ENCODE measurements at places on chromosomes 6 and 20.

GRCh38 chr20:11153819-11154218 lies 480.0 kb upstream of the JAG1 start:
- DNase-seq = no peak

DNA sequence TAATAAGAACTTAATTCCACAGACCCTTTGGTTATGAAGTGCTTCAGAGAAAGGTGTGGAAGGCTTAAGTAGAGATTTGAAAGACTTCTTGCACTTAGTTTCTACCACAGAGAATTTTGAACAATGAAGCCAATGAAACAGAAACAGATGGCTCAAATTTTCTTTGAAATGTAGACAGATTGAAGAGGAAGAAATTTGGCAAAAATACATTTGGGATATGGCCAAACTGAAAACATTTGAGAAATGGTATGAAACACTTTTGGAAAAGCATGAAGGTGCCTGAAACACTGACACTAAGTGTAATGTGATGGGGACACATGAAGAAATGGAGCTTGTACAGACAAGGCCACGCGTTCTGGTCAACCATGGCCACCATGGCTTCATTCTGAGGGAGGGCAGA lies 272.4 kb upstream of the EXOC2 start:
- DNase-seq = no peak

DNA sequence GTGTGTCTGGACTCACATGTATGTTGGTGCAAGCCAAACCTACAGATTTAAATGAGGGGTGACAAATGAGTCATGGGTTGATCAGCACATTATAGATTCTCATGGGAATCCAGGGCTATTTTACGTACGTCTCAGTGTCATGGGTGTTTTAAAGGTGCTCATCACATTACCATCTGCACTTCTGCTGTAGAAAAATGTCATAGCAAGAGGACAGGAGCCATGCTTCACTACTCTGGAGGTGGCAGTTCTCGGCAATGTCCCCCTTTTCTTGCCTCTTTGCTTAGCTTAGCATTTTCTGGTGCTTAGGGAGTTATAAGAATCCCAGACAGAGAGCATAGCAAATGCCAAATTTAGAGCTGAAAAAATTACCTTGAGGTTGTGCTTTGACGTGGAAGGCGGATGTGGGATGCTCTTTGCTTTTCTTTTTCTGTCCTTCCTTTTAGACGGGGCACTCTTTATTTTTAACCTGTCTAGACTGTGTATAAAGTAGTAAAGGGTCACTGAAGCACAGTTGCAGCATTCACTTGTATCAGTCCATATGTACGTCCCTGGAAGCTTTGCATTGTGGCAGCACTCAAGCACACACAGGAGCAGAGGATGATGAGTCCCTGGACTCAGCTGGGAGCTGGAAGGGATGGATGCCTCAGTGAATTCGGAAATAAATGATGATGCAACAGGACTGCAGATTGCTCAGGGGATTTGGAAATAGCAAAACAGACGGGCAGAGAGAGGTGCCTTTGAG lies 139.7 kb downstream of the SYNDIG1 start:
- DNase-seq = no peak

DNA sequence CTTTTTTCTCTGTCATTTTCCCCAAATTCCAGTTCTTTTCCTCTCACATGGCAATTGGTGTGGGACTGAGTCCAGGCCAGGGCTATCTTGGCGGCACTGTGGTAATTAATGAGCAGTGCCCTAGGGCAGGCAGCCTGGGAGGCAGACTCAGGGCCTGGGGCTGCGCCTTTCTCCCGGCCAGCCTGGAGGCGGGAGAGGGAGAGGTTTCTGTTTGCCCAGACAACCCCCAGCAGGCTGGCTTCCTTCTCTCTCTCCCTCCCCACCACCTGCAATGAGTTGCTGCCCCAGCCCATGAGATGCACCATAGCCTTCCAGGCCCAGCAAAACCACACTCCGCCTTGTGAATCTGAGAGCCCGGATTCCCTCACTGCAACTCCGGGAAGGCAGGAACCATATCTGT lies 15.1 kb upstream of the CCDC167 start:
- DNase-seq = no peak

DNA sequence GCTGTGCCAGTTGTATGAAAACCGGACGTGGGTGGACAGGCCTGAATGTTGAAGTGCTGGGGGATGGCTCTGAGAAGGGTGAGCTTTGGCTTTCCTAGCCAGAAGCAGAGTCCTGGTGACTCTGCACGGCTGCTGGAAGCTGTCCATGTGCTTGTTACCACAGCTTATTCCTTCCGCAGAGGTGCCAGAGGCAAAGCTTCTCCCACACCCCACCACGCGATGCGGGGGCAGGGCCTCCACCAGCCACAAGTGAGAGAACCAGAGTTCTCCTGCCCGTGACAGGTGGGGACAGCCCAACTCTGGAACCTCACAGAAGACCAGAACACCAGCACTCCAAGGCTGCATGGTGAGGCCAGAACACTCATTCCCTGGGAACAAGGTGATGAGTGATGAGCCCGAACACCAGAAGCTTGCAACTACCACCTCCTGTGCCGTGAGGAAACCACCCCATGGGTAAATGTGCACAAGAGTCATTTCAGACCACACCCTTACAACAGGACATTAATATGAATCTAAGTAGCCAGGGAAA lies 36.7 kb downstream of the JAG1 start:
- DNase-seq = no peak

DNA sequence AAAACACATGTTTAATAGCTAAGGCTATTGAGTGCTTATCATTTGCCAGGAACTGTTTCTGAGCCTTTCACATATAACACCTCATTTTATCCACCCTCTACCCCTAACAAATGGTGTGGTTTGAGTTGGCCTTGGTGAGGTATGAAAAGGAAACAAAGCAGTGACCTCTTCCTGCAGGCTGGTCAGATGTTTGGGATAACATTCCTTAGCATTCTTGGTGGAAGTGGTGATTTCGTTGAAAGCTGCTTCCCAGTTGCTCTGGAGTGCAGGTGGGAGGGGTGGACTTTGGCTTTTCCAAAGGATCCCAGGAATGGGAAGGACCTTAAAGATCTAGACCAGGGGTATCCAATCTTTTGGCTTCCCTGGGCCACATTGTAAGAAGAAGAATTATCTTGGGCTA lies 41.3 kb downstream of the CARMIL1 start:
- no peak for DNase-seq

GRCh38 chr6:135940616-135941167 lies 89.2 kb downstream of the PDE7B start:
- no peak for DNase-seq

DNA sequence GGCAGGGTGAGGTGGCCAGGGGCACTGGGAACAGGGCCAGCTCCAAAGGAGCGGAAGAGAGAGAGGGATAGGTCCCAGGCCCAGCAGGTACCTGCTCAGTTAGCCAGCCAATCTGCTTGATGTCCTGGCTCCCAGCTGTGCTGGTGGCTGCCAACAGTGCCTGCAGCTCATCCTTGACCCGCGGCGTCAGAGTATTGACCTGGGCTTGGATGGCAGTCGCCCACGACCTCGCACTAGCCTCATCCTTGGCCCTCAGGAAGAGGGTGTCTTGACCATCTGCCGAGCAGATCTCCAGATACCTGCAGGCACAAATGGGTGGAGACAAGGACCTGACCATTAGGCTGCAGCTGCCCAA lies 11.1 kb upstream of the CDK5RAP1 start:
- DNase-seq = no peak

GRCh38 chr6:49339096-49339495 lies 124.0 kb downstream of the MMUT start:
- DNase-seq = no peak

DNA sequence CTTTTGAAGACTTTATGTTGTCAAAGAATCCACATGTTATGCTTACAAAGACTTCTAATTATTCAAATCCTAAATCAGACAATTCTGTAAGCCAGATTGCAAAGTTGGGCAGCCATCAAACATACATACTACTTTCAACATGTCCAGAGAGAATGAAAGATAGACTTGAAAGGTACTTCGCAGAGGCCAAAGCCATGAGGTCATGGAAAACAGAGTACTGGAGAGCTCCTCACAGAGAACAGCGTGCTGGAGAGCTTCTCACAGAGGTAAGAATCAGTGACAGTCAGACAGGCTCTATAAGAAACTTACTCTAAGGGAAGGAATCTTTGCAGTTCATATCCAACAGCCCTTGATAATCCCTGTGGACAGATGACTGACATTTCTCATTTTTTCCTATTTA lies 400.2 kb downstream of the GJA1 start:
- no peak for DNase-seq

DNA sequence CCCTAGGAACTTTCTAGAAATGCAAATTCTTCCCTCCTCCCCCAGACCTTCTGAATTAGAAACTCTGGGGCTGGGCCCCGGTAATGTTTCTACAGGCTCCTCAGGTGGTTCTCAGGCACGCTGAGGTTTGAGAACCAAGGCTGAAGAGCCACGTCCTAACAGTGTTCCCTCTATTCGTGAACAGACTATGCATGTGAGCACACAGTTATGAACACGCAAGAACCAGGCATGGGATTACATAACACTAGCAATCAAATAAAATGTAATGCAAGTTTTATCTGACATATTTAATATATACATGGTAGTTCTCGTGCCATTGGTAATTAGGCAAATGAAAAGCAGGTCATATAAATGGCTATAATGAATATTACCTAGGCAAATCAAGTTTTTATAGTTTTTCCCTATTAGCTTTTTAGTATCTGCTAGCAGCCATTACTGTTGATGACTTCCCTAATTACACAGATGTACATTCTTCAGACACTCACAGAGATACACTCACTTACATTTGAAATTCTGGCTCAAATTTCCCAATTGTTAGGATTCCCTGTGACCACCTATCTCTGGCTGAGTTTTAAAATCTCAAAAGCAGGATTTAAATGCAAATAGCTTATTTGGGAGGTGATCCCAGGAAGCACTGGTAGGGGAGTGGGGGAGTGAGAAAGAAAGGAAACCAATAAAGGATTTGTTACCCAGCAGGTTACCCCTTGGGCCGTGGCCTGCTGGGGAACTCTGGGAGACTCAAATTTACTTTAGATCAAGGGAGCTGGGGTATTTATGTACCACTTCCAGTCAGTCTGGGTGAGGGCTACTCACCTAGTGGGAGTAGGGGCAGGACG lies 104.1 kb downstream of the TCP11 start:
- DNase-seq = no peak

DNA sequence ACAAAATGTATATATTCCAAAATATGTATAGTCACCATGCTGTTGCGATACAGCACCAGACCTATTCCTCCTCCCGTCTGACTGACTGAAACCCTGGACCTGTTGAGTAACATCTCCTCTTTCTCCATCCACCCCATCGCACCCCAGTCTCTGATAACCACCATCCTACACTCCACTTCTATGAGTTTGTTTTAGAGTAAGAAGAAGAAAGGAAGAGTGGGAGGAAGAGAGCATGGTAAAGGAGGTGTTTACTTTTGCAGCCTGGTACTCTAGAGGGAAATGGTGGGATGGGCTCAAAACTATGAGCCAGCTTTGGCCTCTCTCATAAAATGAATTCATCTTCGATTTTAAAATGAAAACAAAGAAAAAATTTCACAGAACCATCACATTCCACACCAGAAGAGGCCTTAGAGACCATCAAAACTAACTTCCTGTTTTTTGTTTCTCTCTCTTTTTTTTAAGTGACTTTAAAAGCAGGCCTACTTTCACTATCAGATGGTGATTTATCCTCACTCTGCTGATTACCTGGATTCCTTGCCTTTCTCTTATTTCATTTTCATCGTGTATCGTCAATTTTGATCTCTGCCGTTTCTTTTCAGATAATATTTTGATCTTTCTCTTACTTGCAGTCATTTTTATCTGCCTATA lies 16.8 kb upstream of the FUCA2 start:
- no peak for DNase-seq

- DNase-seq = no peak
Measured at GRCh38 chr20:3720626-3721025, 8.2 kb upstream of the SIGLEC1 start.

GRCh38 chr20:34110025-34110744 lies 1.9 kb downstream of the EIF2S2 start:
- DNase-seq = no peak

DNA sequence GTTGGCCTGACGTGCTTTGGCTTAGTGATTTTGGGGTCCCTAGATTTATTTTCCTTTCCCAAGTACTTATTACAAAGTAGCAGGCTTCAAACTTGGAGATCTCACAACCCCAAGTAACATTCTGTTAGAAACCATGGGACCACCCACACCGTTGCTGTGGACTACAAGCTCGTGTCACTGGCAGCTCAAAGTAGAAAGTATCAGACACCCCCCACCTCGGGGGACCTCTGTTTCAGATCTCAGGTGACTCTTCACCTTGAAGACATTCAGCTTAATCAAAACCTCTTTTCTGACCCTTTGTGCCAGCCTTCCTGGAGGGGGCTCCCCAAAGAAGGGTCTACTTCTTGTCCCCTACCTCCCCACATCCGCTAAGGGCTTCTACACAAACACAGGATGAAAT lies 15.7 kb upstream of the MYT1 start:
- DNase-seq = no peak

- DNase-seq = no peak
Measured at GRCh38 chr6:101000341-101000740, 119.2 kb upstream of the ASCC3 start.

- DNase-seq = no peak
Measured at GRCh38 chr20:51526106-51526470, 16.4 kb downstream of the NFATC2 start.

DNA sequence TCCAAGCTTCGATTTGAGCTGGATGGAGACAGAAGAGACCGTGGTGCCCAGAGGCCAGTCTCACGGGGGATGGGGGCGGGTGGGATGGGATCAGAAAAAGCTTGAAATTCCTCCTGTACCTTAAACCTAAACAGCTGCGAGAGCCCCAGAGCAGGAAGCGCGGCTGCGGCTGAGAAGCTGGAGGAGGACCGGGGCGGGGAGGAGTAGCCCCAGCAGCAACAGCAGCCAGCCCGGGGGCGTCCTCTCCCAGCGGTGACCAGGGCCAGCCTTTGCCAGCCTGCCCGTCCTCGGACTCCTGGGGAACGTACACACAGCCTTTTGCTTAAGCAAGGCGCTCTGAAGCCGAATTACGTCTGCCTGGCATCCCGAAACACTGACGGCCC lies 17.4 kb upstream of the PRDM13 start:
- DNase-seq = no peak

DNA sequence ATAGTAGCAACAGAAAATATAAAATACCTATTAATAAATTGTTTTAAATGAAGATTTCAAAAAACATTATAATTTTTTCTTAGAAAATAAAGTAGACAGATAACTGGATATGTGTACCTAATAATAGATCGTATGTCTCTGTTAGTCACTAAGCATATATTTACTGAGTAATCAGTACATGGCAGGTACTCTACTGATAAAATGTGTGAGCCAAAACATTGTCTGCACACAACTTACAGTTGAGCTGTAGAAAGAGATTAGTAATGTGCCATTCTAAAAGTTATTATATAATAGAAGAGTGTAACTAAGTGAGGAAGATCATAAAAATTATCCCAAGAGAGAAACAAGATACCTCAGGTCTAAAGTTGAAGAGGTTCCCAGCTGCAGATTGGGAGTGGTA lies 929.9 kb upstream of the EPHA7 start:
- no peak for DNase-seq
